ENCODE measurements at places on chromosomes 2 and 18. TPM values are rescaled to one million over a fixed set of nuclear protein-coding genes. Genes with fewer than 3 reads are reported as not detected.

- peak; percentile 86 for ATAC-seq
These were observed 81.3 kb downstream of the CDC42EP3 start for GRCh38 chr2:37590119-37590571.

GRCh38 chr2:221513232-221513631 lies 58.9 kb downstream of the EPHA4 start:
- ATAC-seq = no peak

- no peak for ATAC-seq
These were observed 102.9 kb downstream of the CDC42EP3 start for GRCh38 chr2:37568565-37568964.

GRCh38 chr2:61645911-61646310 lies 107.8 kb upstream of the XPO1 start:
- ATAC-seq = no peak

GRCh38 chr18:79542876-79543750 lies 136.5 kb upstream of the CTDP1 start:
- no peak for ATAC-seq

GRCh38 chr2:102140377-102140776 lies 2.2 kb upstream of the IL1R1 start:
- ATAC-seq = no peak

DNA sequence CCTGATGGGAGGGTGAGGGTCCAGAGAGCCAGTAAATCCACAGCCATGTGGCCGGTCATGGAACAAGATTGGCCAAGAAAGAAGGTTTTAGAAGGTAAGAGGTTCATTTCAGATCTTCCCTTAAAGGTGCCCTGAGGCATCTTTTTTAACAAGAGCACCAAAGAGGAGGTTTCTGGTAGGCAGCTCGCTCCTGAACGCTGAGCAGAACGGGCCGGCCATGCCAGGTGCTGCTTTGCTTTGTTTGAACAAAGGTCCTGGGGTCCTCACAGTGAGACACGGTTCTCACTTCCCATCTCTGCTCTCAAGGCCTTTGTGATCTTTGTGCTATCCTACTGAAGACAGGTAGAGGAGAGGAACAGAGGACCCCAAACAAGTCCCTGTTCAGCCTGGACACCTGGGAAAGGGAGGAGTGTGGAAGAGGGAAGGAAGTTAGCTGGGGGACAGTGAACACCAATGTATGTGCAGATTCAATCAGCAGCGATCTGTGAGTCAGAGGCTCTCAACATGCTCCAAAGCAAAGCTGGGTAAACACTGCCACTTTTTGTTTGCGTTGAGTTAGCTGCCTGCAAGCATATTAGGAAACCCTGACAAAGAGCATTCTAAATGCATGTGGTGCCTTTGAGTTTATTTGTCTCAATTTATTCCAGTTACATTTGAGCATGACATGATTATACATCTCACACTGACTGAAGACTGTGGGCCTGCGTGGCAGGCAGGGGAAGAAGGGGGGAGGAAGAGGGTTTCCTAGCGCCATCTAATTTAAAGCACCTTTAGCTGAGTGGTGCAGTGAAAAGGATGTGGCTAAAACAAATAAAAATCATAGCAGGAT lies 102.4 kb downstream of the ASB1 start:
- no peak for ATAC-seq

GRCh38 chr18:9898792-9899549 lies 13.2 kb downstream of the TXNDC2 start:
- ATAC-seq = no peak

DNA sequence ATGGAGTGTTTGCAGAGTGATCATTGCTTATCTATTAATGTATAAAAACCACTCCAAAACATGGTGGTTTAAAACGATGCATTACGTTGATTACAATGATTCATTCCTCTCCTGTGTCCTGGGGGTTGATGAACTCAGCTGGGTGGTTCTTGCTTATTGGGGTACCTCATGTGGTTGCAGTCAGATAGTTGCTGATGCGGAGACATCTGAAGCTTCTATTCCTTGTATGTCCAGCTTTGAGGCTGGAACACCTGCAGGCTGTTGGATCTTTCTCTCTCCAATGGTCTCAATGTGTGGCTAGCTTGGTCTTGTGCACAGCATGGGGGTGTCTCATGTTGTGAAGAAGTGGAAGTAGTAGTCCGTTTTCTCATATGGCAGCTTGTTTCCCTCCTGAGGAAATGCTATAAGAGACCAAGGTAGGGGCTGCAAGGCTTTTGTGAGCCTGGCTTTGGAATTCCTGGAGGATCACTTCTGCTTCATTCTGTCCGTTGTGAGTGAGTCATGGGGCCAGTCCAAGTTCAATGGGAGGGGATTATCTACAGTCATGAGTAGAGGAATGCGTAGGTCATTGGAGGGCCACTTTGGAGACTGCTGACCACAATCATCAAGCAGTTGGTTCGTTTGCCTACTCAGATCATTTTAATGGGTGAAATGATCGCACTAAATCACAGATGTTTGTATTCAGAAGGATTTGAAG lies 601.0 kb downstream of the SLC4A3 start:
- ATAC-seq = peak; percentile 16

GRCh38 chr2:169205176-169205575 lies 135.8 kb downstream of the DHRS9 start:
- no peak for ATAC-seq

DNA sequence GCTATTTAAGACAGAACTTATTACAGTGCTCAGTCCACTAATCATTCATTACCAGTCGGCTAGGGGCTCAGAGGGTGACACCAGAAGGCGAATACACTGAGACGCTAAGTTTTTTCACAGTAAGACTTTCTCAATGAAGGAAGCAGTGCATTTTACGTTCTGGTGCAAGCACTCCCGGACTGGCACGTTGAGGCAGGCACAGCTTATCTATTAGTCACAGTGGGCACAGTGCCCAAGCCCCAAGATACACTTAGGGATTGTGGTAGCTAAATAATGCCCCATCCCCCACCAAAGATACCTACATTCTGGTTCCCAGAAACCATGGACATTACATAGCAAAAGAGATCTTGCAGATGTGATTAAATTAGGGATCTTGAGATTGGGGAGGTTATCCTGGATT lies 32.6 kb upstream of the BCL11A start:
- ATAC-seq = no peak

DNA sequence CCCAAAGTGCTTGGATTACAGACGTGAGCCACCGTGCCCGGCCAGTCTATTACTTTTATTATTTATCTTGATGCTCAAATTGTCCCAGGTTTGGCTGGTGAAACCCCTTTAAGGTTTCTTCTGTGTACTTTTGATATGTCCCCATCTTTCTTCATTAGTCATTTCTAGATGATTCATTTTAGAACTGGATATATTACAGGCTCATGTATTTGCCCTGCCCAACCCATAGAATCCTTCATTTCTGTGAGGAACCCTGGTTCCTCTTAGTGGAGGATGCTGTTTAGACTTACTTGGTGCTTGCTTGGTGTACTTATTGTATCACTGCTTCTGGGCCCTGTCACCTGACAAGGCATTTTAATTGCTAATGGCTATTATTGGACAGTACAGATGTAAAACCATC lies 40.1 kb downstream of the KCMF1 start:
- ATAC-seq = no peak

GRCh38 chr2:138536740-138537139 lies 35.2 kb downstream of the SPOPL start:
- no peak for ATAC-seq

GCKR gene
- total RNA-seq = not detected

CIB4 gene
- not detected for total RNA-seq

EPB41L3 gene
- 27.4 TPM for total RNA-seq

DNAJC5G gene
- not detected for total RNA-seq
